HT1080 (cell line): ENCODE measurements at places on chromosomes 16 and 17. TPM values are rescaled to one million over a fixed set of nuclear protein-coding genes. Genes with fewer than 3 reads are reported as not detected.

The TMC8 gene
- 0.95 and 1.5 TPM in 2 replicates for total RNA-seq

GRCh38 chr16:3193221-3194212 lies 5.5 kb downstream of the OR1F1 start:
- DNase-seq, result peak; percentile 75

GRCh38 chr17:57553991-57554825 lies 190.9 kb downstream of the CCDC182 start:
- DNase-seq, result peak; percentile 17

DNA sequence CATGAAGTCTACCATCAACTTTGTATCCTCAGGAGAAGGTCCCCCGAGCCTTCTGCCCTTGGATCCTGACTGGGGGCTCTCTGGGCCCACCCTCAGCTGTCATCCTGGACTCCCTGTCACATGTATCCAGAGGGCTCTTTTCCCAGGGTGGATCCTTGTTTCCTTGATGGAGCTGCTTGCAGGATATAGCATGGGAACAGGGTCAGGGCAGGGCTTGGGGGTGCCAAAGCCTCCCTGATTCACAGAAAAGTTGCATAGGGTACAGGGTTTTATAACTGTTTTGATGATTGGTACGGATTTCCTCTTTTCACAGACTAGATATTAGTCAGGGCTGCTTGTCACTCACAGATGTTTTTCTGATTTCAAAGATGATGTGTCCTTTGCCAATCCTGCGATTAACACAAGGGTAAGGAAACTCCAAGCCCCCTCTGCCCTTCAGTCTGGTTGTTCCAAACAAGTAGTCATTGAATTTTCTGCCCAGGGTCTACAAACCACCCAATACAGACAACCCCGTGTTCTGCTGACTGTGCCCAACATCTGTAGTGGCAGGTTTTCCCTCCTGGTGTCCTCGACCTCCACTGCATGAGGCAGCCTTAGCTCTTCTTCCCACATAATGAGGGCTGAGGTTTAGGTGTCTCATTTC lies 20.6 kb upstream of the SLC35G3 start:
- DNase-seq, result no peak

- no peak for DNase-seq
These were observed 8.6 kb downstream of the NUDT16L1 start for GRCh38 chr16:4701791-4702465.
